ENCODE measurements at places on chromosomes 7 and 10.

DNA sequence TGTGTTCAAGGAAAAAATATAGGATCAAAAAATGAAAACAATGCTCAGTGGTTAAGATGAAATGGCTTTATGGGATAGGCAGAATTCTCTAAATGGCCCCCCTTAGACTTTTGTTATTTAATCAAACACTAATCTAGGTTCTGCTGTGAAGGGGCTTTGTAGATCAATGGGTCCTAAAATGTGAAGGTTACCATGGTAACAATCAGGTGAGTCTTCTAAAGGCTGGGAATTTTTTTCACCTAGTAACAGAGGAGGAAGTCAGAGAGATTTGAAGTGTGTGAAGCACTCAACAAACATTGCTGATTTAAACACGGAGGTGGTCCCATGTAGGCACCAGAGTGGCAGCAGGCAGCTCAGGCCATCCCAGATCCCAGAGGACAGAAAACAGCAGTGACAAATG is 11.1 kb downstream of the OR2A14 start:
- DNase-seq: no peak

GRCh38 chr10:15841696-15842095 is 18.6 kb downstream of the MINDY3 start:
- DNase-seq: no peak

- DNase-seq: no peak
Measured at GRCh38 chr7:106111655-106112117, 426 bp downstream of the SYPL1 start.

DNA sequence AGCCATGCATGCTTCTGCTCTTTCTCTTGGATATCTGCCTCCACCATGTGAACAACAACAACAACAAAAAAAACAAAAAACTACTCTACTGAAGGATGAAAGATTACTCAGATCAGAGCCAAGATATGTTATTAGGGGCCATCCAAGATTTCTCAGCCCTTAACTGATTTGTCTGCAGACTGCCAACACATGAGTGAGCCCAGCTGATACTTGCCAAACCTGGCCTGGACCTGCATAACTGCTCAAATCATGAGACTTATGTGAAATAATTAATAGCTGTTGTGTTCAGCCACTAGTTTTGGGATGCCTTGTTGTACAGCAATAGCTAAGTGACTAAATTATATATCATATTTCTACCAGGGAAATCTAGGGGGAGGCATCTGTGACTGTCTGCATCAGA is 334.5 kb upstream of the SORCS1 start:
- DNase-seq: no peak

Measured in NCI-H1436 treated with DMSO at 0.1 percent for 48 hours (cell line).